ENCODE measurements at places on chromosomes 12 and 14. TPM values are rescaled to one million over a fixed set of nuclear protein-coding genes. Genes with fewer than 3 reads are reported as not detected.

Gene RNF212B
- total RNA-seq, result not detected

Gene SLC7A7
- 18.6 TPM for total RNA-seq

Gene BHLHE41
- total RNA-seq, result 0.26 TPM

Gene SERPINA3
- total RNA-seq, result 1.5 TPM

Gene AQP2
- not detected for total RNA-seq

Gene PAH
- not detected for total RNA-seq

Gene ASCL1
- total RNA-seq, result not detected

Gene NFE2
- total RNA-seq, result not detected

Gene TCL1A
- total RNA-seq, result not detected

Gene IPO8
- 57.8 TPM for total RNA-seq

Gene GPX2
- total RNA-seq, result not detected

Gene PLCZ1
- not detected for total RNA-seq

Data from pulmonary artery endothelial cell (primary cell).